ENCODE measurements at places on chromosomes 7 and 10. TPM values are rescaled to one million over a fixed set of nuclear protein-coding genes. Genes with fewer than 3 reads are reported as not detected.

DNA sequence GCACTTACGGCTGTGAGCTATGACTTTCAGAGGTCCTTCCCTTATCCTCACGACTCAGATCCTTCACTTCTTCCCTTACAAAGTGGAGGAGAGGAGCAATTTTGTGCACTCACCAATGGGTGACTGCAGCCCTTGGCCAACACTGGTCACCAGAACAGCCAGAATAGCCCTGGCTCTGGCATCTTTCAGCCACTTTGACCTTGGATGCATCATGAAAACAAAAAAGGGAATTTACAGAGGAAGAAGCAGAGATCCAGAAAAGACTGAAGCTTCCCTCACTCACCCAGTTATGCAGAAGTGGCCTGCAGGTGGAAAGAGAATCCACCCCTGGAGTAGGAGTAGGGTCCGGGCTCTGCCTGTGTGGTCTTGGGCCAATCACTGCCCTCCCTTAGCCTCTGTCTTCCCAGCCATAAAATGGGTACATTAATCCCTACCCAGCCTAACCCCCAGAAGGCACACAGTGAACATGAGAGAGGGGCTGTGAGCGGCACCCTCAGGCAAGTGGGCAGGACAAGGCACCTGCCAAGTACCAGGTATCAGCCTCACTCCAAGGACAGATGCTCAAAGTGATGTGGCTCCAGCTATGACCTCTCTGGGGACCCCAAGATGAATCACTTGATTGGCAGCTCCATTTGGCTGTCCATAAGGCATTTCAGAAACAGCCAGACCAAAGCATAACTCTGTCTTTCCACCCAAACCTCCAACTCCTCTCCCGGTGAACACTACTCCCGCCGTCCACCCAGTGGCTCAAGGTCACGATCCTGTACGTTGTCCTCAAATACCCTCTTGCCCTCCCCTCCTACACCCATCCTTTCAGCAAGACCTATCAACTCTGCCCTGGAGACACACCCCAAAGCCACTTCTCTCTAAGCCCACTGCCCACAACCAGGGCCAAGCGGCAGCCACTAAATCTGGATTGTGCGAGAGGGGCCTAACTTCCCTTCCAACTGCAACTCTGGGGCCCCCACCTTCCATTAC is 129.8 kb upstream of the ZMIZ1 start:
- DNase-seq = no peak

The OR6V1 gene
- total RNA-seq = not detected

The RGR gene
- 2.8 TPM for total RNA-seq

The INMT gene
- 545 TPM for total RNA-seq

GRCh38 chr7:74344132-74344496 is 54.9 kb downstream of the CLIP2 start:
- DNase-seq = no peak

- DNase-seq = no peak
Observed at GRCh38 chr7:128217030-128217805, 23.9 kb upstream of the LEP start.

GRCh38 chr10:18684416-18684815 is 25.2 kb downstream of the ARL5B start:
- no peak for DNase-seq

DNA sequence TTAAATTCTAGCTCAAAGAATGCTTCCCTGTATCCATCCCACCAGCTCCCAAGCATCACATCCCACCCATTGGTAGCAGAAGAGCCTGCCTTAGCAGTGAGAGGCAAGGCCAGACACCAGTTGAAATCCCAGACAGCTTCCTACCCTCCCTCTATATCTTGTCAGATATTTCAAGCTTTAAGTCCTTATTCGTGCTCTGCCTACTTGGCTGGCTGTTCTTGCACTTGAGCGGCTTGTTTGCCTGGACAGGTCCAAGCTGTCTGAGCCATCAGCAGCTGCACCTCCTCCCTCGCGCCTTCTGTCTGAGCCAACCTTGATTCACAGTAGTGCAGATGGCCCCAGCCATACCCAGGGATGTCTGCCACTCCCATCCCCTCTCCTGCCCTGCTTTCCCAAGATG is 16.4 kb downstream of the LRRC4 start:
- DNase-seq = no peak

The TMEM213 gene
- not detected for total RNA-seq

GRCh38 chr7:104923010-104923421 is 91.0 kb upstream of the KMT2E start:
- no peak for DNase-seq

The MPP7 gene
- 7.1 TPM for total RNA-seq

DNA sequence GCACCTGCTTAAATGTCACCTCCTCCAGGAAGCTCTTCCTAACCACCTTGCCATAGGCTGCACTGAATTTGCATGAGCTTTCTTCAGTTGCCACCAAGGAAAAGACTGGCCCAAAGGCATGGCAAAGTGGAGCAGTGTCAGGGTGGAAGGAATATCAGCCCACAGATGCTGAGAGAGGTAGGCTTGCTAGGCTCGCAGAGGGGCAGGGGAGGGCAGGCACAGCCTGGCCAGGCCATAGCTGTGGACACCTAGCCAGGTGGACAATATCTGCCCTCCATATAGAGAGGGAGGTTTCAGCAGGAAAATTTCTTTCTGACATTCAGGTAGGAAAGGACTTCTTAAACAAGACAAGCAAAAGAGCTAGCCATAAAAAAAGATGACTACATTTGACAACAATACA is 166.3 kb downstream of the GRID1 start:
- no peak for DNase-seq

The C1QL3 gene
- not detected for total RNA-seq

The PLCE1 gene
- total RNA-seq = 6.8 TPM

GRCh38 chr7:461453-462172 is 58.0 kb downstream of the PDGFA start:
- peak; percentile 13 for DNase-seq

GRCh38 chr10:1368842-1369171 is 312.6 kb downstream of the WDR37 start:
- no peak for DNase-seq

DNA sequence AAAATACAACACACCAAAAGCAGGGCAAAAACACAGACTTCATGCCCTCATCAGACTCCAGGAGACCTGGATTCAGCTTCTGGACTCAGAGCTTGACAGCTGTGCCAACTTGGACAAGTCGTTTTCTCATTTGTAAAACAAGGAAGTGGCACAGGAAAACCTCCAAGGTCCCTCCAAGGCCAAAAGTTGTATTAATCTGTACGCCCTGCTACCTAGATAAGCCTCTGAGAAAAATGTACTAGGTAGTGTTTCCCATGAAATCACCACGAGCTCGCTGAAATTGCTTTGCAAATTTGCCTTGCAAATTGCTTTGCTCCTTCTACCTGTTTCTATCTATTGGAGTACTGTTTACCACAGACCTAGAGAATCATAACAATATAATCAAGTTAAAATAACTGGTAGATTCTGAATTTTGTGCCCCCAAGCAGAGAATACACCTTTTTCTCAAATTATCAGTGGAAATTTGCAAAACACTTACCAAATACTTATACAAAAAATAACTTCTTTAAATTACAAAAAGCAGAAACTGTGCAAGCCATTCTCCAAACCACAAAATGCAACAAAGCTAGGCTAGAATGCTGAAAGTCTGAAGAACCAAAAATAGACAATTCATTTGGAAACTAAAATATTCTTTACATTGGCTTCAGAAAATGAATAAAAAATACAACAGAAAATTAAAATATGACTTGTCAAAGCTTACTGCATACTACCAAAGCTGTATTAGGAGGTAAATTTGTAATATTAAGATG is 158.1 kb upstream of the CHST15 start:
- DNase-seq = no peak

The LHFPL3 gene
- total RNA-seq = not detected

DNA sequence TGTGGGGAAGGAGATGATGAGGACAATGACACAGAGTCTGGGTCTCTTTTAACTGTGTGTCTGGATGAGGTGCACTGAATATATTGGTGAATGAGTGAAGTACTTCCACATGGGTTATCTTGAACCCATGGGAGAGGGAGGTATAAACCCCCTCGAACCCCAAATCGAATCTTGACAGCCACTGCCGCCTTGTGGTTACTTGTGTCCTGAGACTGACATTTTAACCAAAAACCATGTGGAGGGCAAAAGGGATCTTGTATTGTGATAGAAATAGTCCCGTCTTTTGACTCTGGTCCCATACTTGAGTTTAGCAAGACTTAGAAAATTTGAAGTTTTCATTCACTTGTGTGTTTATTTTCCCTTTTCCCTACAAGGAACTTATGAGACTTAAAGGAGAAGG is 283.3 kb downstream of the PHTF2 start:
- DNase-seq = no peak

The ANKRD61 gene
- not detected for total RNA-seq

The CTAGE4 gene
- total RNA-seq = 1.8 TPM

DNA sequence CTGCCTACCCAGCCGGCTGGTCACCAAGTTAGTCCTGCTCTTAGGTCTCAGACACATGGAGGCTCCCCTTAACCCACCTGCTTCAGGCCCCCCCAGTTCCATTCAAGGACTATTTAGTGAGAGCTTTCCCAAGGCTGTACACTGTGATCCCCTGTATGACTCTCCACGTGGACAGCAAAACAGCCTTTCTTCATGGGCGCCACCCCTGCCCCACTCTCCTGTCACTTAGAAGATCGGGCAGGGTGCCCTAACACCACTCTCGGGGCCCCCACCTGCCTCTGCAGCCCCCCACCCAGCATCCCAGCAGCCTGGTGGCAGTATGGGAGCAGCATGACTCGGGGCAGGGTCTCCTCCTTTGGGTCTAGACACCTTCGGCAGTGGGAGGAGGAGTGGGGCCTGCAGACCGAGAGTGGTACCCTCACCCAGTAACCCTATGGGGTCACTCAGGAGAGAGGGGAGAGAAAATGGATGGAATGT is 116.6 kb downstream of the PTPN20 start:
- no peak for DNase-seq

GRCh38 chr10:8051109-8051821 is 3.2 kb upstream of the GATA3 start:
- no peak for DNase-seq

The PRTFDC1 gene
- total RNA-seq = 5.4 TPM

The TRA2A gene
- total RNA-seq = 41.8 TPM

The HMX2 gene
- not detected for total RNA-seq

DNA sequence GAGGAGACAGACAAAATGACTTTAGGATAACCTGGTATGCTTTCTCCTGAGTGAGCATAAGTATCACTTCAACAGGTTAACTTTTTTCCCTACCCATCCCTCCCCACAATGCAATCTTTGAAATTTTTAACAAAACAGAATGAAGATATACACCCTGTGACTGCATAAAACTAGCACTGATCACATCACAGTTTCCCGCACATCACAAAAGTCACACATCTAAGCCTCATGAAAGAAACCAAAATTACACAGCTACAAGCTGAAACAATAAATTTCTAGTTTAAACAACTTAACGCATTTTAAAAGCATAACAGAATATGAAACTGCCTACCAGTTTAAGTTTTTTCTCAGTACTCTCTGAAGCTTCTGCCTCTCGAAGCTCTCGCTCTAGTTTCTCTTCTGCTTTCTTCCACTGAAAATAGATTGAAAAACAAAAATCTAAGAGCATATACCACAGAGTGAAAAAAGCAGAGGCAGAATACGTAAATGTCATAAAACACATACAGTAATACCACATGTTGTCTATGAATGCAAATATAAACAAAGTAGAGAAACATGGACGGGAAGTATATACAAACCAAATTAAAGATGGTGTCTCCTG is 18.1 kb downstream of the NOC3L start:
- DNase-seq = no peak

DNA sequence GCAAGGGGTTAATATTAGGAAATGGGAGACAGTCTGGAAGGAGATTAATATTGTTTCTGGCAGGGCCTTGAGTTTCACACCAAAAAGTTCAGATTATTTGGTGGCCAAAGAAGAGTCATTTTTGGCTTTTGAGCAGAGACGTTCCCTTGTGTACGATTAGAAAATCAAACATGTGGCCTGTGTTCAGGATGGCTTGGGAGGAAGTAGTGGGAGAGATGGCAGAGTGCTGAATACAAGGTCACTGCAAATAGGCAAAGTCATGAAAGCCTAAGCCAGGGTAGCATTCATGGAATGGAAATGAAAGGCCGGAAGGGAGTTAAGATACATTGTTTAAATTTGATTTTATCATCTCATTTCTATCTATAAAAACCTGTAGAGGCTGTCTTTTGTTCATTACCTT is 9.5 kb upstream of the GGCT start:
- DNase-seq = no peak

The KCND2 gene
- 1.8 TPM for total RNA-seq

The HOXA11 gene
- total RNA-seq = not detected

DNA sequence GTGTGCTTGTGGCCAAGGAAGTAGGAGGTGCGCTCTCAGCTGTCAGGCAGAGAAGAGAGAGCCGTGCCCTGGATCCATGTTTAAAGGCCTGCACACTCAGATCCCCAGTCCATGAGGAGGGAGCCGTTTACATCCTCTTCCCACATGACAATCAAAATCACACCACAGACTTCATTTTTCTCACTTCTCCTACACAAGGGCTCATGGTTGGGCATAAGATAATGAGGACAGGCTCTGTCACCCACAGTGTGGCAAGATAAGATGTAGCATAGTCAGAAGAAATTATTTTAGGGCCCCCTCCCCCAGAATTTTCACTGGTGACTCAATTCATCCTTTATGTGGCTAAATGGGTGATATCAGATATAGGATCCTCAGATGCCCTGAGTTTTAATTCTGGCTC is 35.9 kb upstream of the INHBA start:
- DNase-seq = no peak

DNA sequence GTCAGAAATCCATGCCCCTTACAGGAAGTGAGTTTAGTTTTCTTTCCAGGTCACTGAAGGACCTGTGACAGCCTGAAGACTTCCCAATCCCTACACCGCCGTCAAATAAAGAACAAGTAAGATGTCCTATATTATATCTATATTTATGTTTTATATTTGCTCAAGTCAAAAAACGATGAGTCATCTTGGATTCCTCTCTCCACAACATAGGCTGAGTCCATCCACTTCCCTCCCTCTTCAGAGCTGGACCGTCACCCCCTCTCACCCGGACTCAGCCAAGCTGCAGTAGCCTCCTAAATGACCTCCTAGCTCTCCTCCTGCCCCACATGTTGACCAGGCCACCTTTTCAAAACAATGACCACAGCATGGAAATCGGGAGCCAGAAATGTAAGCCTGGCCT is 53.5 kb downstream of the GLI3 start:
- DNase-seq = no peak

DNA sequence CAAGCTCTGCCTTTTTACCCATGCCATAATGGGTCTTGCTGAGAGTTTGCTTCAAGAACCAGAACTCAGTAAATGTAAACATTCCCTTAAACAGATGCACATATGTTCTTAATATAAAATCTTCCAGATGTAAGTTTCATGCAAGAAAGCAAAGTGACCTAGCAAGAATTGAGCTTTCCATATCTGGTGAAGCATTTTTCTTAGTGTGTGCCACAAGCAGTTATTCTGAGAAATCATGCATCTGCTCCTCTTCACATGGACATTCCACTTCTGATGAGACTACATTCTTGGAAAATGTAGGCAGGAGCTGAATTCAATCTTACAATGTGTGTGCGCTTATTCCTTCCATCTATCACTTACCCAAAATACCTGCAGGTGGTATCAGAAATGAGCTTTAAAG is 227.8 kb upstream of the LRRTM3 start:
- no peak for DNase-seq

The AIFM2 gene
- 53.1 TPM for total RNA-seq

The OR2A42 gene
- not detected for total RNA-seq

Measured in omental fat pad (tissue), 4 donors.